Left cardiac atrium (tissue), 4 donors: ENCODE measurements at places on chromosomes 1 and 21. TPM values are rescaled to one million over a fixed set of nuclear protein-coding genes. Genes with fewer than 3 reads are reported as not detected.
A peak's percentile ranks its signal among the peaks of the same experiment; 100 is the strongest.

- no peak for DNase-seq
Observed at GRCh38 chr1:232593717-232594502, 36.0 kb downstream of the SIPA1L2 start.

- no peak for DNase-seq
Observed at GRCh38 chr1:15308135-15308534, 61.1 kb downstream of the FHAD1 start.

DNA sequence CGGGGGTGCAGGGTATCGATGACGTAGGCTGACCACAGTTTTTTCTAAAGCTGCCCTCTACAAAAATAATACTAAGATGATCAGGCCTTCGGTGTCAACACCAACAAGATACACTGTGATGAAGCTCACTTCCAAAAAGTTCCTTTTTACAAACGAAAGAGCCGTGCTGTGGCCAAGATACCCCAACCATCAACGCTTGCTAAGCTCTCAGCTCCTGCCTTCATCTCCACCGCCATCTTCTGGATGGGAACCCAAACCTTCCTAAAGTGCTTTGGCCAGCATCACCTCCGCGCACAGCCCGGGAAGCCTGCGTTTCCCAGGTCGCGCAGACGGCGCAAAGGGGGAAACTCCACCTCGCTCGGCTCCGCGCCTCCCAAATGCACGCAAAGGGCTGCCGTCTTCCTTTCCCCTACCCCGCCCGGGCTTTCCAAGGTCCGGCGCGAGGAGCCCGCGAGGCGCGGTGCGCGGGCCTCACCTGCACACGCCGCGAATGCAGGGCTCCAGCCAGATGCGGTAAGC lies 541 bp downstream of the USP48 start:
- DNase-seq = peak; percentile 54

DNA sequence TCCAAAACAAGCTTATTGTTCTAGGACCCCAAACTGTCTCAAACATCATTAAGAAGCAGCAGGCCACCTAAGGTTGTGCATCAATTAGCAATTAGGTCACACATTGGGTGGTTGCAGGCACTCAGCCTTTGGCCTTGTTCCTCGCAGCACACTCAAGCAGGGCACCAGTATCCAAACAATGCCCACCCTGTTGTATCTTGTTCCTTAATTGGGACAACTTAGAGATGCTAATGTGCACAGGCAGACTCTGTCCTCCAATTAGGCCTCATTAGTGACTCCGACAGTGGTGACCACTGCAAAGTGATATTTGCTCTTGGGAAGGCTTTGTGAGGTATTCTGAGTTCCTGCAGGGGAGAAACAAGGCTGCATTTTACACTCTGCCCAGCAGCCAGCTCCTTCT lies 515.1 kb upstream of the PTBP2 start:
- DNase-seq = no peak

GRCh38 chr1:158121604-158122254 lies 59.0 kb upstream of the CD1D start:
- DNase-seq = no peak

GRCh38 chr1:63023171-63023570 lies 239.2 kb downstream of the ATG4C start:
- DNase-seq = no peak

DNA sequence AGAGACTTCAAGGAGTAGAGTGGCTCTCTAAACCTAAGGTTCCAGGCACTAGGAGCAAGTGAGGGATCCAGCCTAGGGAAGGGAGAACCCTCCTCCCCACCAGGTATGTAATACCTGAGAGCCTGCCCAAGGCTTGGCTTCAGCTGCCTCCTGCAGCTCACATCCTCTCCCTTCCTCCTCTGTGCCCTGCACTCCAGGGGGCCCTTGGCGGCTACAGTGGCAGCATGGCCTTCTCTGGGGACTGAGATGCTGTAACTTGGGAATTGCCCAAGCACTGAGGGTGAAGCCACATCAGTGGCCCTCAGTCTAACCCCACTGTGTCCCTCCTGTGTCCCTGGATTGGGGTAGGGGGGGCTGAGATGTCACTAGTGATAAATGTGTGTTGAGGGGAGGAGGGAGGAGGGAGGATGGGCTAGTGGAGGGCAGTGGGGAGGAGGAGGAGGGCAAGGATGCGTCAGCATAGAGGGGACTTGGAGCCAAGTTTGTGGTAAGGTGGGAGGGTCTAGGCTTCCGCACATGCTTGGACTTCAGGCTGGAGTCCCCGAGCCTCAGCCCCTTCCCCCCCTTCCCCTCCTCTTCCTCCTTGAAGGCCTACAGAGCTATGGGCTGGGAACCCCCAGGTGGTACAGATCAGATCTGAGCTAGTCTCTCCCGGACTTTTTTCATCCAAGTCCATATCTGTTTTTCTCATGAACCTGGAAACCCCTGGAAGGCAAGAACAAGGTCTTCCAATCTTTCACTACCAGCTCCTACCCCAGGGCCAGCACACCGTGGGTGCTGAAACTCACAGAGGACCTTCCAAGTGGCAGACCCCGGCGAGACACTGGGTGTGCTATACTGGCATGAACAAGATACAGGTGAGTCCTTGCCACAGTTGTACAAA lies 17.5 kb downstream of the COL9A2 start:
- no peak for DNase-seq

DNA sequence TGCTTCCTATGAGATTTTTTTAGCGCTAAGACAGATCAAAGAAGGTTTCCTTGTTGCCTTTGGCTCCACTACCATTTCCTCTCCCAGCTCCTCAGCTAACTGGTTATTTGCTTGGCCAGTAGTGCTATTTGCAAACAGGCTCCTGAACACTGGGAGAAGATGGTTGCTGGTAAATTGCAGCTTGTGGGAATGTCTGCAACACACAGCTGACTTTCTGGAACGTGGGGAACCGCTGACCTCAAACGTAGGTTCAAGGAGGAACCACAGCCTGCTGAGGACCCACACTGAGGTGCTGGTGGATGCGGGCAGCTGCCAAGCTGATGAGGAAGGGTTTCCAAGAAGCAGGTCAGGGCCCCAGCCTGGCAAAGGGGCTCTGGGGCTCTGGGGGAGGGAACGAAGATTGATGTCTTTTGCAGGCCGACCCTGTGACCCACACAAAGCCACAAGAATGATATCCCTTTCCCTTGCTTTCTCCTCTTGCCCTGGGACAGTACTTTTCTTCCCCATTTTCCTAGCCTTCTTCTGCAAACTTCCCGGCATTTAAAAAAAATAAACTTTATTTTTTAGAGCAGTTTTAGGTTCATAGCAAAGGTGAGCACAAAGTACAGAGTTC lies 24.8 kb downstream of the GNG4 start:
- DNase-seq = no peak

GSTM2 gene
- 36.7 TPM for total RNA-seq

DNA sequence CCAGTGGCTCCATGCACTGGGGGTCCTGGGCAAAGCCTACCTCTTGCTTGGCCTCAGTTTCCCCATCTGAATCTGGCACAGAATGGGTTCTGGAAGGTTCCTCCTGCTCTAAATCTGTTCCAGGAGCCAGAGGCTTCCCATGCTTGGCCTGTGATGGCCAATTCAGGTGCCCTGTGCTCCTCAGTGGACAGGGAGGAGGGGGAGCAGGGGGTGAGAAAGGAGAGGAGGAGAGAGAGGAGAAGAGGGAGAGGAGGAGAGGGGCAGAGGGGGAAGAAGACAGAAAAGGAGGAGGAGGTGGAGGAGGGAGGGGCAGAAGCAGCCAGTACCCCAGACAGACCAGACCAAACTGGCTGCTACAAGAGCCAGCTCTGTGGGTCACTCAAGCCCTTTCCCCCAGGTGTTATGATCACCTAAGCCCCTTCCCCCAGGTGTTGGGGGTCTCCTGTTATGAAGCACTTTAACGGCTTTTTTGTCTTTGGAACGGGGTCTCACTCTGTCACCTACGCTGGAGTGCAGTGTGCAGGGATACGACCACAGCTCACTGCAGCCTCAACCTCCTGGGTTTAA lies 43.7 kb downstream of the TRIM11 start:
- no peak for DNase-seq

BACE2 gene
- 39.5 TPM for total RNA-seq

DYNLT5 gene
- total RNA-seq = 3.2 TPM

ST6GALNAC3 gene
- 13.3 TPM for total RNA-seq

DNA sequence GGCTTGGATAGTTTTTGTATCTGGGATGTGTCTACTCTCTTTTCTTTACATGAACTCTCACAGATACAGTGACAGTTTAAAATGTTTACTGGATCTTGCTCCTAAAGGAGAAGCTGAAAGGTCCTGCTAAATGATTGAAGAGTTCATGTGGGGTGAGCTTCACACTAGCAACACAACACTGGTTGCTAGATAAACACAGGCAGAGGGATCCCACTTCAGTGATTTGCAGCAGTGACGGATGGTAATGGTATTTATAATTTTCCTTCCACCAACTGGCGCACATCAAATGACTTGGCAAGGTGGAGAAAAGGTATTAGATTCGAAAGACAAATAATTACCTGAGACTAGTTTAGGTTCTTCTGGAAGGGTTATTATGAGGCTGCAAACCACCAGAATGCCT lies 270.2 kb downstream of the TBX15 start:
- DNase-seq = no peak

DNA sequence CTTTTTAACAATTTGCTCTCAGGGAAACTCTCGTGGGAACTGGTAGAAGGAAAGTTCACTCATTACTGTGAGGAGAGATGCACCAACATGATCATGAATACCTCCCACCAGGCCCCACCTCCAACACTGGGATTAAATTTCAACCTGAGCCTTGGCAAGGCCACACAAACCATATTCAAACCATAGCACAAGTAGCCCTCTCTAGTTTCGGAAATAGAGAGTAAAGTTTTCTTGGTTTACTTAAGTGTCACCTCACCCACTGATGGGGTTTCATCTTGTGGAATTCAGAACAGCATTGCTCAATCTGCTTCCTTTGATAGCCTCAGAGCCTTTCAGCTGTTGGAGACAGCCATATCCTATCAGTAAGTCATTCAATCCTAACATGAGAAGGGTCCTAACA lies 25.5 kb upstream of the CCSAP start:
- no peak for DNase-seq

- DNase-seq = no peak
Observed at GRCh38 chr1:174232761-174233160, 73.4 kb downstream of the RABGAP1L start.

LYST gene
- 16.2 TPM for total RNA-seq

DNA sequence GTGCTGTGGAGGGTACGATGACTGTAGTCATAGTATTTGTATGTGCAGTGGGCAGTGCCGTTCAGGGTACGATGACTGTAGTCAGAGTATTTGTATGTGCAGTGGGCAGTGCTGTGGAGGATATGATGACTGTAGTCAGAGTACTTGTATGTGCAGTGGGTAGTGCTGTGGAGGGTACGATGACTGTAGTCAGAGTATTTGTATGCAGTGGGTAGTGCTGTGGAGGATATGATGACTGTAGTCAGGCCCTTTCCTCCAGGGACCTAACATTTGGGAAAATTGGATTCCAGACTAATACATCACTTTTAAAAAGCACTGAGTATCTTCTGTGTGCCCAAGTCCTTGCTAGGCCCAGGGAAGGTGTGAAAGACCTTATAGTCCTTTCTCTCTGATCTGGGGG lies 2.9 kb downstream of the ZNF672 start:
- no peak for DNase-seq

NOS1AP gene
- 2.8 TPM for total RNA-seq

DNA sequence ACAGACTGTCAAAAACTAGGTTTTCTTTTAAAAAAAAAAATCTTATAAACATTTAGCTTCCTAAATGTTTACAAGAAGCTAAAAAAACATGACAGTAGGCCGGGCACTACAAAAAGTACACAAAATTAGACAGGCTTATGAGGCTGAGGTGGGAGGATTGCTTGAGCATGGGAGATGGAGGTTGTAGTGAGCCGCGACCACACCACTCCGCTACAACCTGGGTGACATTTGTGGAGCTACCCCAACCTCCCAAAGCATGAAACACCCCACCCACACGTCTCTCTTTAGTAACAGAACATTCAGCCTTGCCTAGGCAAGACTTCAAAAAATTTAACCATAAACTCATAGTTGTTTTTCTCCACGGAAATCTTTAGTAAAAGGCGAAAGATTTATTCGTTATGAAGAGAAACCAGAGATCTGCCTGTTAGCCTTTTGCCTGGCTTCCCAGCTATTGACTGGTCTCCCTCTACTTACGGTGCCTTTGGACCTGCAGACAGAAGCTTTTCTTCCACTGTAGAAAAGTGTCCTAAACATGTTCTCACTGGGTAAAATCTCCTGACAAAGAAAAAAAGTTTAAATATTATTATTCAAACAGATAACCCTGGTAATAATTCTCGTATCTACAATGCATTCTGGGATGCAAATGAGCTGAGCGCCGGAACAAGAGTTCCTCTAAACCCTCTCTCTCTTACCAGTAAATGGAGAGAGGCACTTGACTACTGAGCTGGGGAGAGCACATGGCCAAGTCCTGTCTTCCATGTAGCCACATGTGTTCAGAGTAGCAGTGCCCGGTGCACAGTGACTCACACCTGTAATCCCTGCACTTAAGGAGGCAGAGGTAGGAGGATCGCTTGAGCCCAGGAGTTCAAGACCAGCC lies 9.2 kb downstream of the RNU5D-1 start:
- DNase-seq = no peak

DNA sequence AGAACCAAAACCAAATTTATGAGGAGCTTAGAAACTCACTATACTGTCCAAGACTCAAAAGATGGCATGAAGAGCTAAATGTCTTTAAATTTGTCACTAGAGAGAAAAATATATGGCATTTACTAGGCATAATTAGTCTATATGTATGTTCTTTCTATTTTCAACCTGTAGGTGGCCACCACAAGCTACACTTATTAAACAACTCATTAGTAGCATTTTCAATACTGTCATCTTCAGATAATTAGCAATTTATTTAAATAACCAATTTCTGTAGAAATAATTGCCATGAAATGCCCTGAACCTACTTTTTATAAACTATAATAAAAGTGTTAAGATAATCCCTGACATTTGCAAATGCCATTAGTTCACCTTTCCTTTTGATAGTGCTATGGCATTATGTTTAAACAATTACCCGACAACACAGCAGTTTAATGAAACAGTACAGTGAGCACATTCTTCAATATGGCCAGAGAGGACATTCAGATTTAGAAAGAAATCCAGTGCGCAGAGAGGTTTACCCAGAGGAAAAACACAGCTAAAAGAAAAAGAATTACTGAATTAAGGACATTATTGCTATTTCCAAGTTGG lies 522.5 kb downstream of the PTBP2 start:
- no peak for DNase-seq

- no peak for DNase-seq
Observed at GRCh38 chr1:31010086-31010989, 55.2 kb downstream of the PUM1 start.

DNA sequence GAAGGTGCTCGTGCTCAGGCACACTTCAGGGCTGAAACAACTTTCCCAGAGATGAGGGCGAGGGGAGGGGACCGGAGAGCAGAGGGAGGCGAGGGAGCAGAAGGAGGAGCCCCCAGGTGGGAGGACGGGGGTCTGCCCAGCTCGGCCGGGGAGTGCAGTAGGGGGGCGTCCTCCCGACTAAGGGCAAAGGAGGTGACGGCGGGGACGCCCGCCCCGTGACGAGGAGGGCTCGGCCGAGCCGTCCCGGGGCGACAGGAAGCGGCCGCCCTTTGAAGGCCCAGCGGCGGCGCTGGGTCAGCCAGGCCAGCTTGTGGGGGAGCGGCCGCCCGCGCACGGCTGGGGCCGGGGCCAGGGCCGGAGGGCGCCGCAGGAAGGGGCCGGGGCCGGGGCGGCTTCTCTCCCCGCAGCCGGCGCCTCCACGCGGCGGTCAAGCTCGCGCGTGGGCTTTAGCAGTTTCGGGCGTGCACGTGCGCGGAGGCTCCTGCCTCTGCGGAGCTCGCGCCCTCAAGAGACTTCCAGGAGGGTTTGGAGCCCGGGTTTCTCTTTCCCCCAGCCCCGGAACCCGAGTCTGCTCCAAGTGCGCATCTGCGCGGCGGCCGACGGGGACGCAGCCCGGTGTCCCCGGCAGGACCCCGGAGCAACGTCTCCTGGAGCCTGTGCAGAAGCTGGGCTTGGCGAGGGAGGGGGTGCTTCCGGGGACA lies 100.8 kb upstream of the SLC45A1 start:
- peak; percentile 62 for DNase-seq

KLF17 gene
- not detected for total RNA-seq
